ENCODE measurements at places on chromosomes 12 and 14.
A peak's percentile ranks its signal among the peaks of the same experiment; 100 is the strongest.

DNA sequence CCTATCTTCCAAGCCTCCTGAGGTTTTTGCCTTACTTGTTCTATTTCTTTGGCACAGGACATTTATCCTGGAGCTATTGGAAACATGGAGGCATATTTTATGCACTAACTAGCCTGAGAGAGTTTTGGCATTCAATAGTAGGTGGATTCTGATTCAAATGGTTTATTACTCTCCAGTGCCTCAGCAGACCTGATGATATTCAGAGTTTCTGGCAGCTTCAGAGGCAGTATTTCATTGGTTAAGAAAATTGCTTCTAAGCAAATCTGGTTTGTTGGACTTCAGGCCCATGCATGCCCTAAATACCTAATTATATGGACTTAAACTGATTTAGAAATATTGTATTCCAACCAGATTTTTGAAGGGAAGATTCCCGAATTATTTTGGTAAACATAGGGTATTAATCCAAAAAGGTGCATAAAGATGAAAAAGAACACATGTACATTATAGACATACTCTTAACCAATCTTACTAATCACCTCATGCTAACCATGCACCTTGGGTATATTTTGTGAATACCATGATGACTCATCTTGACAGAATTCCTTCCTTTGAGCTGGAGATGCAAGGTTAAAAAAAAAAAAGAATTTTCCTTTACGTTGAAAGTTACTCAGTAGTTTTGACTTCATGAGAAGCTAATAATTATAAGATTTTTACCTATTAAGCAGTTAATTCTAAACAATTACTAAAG, 44.3 kb upstream of the KTN1 start:
- DNase-seq, result no peak

GRCh38 chr12:109760930-109761921, 47.6 kb downstream of the FAM222A start:
- peak; percentile 11 for DNase-seq

- no peak for DNase-seq
Observed at GRCh38 chr14:68632054-68632895, 160.6 kb downstream of the ZFP36L1 start.

DNA sequence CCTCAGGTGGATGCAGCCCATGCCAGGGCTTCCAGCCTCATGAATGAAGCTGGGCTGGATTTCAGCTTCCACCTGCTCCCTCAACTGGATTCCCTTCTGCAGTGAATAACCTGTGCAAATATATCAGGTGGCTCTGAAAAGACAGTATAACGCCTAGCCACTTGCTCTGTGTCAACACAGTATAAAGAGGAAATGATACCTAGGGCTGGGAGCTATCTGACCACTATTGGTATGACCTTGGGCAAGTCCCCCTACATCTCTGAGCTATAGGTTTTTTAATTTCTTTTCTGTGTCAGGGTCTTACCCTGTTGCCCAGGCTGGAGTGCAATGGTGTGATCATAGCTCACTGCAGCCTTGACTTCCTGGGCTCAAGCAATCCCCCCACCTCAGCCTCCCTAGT, 19.8 kb downstream of the ISM2 start:
- DNase-seq, result no peak

- no peak for DNase-seq
Observed at GRCh38 chr12:94879542-94879941, 124.0 kb downstream of the NDUFA12 start.

GRCh38 chr12:127930122-127930521, 336.8 kb upstream of the TMEM132C start:
- no peak for DNase-seq

- no peak for DNase-seq
Observed at GRCh38 chr12:15417691-15418090, 95.4 kb downstream of the PTPRO start.

- peak; percentile 56 for DNase-seq
Observed at GRCh38 chr14:61860294-61860918, 98.2 kb downstream of the SNAPC1 start.

DNA sequence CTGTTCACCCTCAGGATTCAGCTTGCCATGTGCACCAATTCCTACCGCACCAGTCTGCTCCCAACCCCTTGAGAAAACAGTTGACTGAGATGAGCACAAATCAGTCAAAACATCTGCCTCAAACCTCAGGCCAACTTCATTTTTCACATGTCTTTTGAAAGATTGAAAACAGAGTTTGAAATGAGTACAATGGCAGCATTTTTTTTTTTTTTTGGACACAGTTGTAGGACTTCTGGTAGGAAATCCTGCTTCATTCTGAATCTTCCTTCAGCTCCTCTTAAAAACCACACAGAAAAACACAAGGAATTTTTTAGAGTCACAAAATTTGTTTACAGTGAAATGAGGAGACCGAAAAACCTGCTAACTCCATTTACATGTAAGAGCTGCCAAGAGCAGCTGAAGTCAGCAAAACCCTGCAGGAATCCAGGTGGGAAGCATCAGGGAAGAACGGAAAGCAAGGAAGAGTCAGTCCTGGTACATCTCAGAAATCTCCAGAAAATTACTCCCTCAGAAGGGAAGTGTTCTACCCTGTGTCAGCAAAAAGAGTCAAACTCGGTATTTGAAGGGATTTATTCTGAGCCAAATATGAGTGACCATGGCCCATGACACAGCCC, 100.3 kb upstream of the TMTC1 start:
- DNase-seq, result no peak

GRCh38 chr12:48940181-48940580, 14.9 kb upstream of the FKBP11 start:
- no peak for DNase-seq

- DNase-seq, result no peak
Observed at GRCh38 chr14:83485591-83485990, 1951.9 kb upstream of the SEL1L start.

DNA sequence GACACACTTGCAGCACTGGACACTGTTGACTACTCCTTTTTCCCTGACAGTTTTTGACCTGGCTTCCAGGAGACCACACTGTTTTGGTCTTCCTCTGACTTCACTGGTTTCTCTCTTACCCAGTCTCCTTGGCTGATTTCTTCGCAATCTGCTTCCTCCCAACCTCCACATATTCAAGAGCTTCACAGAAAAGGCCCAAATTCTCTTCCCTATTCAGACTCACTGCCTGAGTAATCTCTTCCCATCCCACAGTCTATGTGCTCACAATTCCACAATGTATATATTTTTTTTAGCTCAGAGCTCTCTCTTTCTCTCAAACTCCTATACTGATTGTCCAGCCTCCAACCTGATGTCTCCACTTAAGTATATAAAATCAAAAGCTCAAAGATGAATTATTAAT, 115.4 kb downstream of the SINHCAF start:
- no peak for DNase-seq

GRCh38 chr12:96526110-96526509, 36.7 kb downstream of the CFAP54 start:
- DNase-seq, result no peak

DNA sequence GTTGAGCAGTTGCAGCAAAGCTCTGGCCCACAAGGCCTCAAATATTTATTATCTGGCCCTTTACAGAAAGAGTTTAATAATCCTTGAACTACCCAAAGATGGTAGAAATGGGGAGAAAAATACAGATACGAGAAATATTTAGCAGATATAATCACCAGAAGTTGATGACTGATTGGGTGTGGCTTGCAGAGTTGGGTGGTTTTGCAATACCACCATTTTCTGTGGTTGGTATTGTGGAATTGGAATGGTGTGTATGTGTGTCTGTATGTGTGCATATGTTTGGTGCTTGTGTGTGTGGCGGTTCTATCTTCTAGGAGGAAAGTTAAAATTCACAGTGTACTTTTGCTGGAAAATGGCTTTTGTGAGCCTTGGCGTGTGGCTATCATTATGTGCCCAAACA, 85.4 kb upstream of the MANSC4 start:
- DNase-seq, result no peak

- DNase-seq, result peak; percentile 74
Observed at GRCh38 chr12:19273482-19274330, 144.2 kb downstream of the PLEKHA5 start.

- no peak for DNase-seq
Observed at GRCh38 chr12:12941450-12942350, 10.3 kb downstream of the GPRC5D start.

GRCh38 chr14:75311356-75311755, 32.7 kb downstream of the FOS start:
- no peak for DNase-seq

DNA sequence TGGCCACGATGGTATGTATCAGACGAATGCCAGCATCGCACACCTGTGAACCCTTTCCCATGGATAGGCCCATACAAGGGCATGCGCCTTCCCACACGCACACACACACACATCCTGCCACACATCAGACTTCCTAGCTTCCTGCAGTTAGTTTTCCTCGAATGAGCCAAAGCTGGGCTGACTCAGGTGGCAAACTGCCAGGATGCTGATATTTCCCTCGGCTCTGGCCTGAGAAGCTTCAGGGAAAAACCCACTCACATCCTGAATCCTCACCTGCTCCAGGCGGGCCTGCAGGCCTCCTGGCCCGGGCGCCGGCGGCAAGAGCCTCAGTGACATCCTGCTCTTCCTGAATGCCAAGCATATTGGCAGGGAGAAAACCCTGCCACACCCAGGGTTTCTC, 22.4 kb downstream of the CALM1 start:
- DNase-seq, result peak; percentile 79

- no peak for DNase-seq
Observed at GRCh38 chr12:116561181-116561821, 2.1 kb downstream of the MAP1LC3B2 start.

DNA sequence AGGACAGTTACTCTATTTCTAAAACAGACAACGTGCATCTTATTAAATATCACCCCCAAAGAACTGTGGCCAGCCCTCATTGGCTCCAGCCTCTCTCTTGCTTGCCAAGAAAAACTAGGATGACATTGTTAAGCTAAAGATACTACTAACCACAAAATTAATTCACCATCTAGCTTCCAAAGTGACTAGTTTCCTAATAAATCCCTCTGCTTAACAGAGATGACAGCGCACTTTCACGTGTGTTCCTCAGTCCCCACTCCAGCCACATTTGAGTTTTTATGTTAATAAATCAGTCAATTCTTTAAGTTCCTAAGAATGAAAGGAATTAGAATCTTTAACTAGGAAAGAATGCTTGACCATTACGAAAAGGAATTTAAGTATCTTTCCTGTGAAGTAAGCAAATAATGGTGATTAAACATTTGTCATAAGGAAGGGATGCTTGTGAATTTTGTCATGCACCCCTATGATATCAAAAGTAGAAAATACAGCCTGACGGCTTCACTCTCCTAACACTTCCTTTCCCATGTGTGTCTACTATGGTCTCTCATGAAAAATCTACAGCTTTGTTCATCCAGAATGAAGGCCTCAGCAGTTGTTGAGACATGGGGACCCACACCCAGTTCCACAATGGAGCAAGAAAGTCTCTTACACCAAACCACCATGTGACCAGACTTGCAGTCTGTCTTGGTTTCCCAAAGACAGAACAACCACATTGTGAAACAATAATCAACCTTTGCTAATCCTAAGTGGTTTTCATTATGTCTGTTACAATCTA, 8.1 kb downstream of the CORO1C start:
- DNase-seq, result peak; percentile 66

GRCh38 chr14:105475269-105476096, 862 bp downstream of the CRIP2 start:
- peak; percentile 88 for DNase-seq

DNA sequence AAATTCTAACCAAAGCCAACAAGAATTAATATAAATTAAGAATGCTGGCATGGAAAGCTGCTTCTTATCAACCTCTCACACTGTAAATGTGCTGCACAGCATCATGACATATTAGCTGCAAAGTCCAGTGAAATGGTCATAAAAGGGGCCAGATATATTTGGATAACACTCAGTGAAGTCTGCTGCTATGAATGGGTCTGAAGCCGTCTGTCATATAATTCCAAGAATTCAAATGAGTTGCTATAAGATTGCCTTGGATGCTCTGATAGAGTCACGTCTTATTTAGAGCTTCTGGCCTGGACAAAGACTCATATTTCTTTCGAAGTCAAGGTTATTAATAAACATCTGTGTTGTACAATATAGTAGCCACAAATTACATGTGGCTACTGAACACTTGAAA, 54.3 kb upstream of the OVCH1 start:
- no peak for DNase-seq

GRCh38 chr12:120928864-120929652, 24.9 kb upstream of the SPPL3 start:
- no peak for DNase-seq

DNA sequence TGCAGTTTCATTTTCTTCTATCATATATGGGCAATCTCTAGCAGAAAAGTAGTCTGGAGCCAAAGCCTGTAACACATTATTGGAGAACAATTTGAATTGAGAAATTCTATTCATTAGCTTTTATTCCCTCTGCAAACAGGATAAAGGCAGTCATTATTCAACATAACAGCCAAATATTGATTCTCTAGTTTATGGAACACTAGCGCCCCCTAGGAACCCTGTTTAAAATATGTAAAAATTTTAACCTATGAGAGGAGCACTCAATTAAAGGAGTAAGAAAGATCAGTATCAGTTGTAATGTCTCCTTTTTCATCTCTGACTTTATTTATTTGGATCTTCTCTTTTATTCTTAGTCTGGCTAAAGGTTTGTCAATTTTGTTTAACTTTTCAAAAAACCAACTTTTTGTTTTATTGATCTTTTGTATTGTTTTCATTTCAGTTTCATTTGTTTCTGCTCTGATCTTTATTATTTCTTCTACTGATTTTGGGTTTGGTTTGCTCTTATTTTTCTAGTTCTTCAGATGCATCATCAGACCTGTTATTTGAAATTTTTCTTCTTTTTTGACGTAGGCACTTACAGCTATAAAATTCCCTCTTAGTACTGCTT, 4.8 kb upstream of the LMNTD1 start:
- no peak for DNase-seq

- DNase-seq, result no peak
Observed at GRCh38 chr14:93915070-93915705, 12.0 kb upstream of the FAM181A start.

DNA sequence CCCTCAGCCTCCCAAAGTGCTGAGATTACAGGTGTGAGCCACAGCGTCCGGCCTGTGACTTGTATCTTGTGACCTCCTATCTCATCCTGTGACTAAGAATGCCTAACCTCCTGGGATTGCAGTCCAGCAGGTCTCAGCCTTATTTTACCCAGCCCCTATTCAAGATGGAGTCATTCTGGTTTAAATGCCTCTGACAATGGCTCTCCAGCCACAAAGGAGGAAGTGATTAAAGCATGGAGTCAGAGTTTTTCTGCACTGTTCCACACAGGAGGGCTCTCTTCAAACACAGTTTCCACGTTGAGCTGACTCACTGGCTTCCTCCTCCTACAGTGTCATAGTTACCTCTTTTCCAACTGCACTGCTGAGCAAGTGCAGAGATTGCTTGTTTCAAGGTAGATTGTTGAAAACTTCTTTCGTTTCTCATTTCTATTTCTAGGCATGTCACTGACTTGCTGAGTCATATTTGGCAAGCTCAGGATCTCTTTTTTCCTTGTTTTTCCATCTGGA, 383.8 kb downstream of the PCNX1 start:
- no peak for DNase-seq

DNA sequence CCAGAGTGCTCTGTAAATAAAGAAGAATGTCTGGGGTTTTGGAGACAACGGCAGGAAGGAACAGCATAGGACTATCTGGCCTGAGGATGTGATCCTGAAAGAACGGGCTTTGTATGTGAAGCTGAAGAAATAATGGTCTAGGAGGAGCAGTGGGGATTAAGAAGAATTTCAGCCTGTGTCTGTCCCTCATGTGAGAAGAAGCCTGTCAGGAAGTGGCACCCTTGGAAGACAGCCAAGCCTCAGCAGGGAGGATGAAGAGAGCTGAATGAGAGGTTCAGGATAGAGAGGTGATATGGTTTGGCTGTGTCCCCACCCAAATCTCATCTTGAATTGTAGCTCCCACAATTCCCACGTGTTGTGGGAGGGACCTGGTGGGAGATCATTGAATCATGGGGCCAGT, 56.9 kb upstream of the TCL1A start:
- DNase-seq, result no peak

All from tibial artery (tissue), 4 donors.